ENCODE measurements at places on chromosomes 5 and 9.
A peak's percentile ranks its signal among the peaks of the same experiment; 100 is the strongest.

DNA sequence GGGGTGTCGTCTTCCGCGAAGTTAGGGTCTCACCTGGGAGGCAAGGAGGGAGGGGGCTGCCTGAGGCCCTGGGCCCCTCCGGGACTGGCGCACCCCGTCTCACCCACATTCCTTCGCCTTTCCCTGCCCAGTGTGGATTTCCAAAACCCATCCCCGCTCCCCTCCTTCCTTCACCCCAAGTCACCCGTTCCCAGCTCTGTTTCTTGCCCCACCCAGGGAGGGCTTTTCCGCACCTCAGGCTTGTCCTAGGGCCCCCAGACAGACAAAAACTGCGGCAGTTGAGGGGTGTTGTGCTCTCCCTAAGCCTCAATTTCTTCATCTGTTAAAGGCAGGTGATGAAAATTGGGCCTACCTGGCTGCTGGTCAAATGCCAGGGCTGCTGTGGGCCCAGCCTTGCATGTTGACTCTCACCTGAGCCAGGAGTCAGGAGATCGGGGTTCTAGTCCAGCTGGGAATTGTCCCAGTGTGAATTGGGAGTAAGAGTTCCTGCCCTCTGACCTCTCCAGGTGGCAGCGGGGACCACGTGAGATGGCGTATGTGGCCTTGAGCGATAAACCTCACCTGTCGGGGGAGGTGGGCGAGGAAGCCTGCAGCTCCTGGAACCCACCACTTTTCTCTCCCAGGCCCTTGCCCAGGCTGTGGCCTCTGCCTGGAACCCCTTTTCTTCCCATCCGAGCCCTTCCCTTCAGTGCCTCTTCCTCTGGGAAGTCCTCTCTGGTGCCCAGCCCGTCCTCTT is 143.4 kb upstream of the IER5L start:
- DNase-seq: no peak

DNA sequence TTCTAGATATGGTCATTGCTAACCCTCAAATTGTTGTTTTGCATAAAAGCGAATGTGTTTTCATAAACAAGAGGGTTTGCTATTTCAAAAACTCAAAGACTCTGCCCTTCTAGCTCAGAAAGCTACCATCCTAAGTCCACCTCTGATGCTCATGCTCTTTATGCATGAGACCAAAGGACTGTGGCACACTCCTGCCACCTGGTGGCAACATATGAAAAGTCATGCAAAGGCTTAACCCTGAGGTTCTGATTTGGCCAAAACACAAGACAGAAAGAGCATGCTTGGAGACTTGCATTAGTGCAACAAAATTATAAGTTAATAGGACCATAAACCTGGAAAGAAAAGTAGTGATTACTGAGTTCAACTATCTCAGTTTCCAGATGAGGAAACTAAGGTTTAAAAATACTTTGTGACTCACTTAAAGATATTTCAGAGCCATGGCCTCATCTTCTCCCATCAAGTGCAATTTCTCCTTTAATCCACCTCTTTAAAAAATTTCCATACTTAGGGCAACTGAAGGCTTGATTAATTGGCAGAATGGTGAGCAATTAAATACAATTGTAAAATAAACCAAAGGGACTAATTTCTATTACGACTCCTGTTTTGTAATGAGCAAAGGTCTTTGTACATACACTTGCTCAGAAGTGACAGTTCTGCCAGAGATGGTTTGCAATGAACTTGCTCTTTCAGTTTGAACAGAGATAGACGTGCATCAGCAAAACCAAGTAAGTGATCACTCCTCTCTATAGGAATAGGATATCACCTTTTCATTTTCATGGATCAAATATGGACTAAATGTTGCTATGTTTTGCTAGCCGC is 110.7 kb upstream of the RAD23B start:
- DNase-seq: no peak

- DNase-seq: no peak
Observed at GRCh38 chr9:128415281-128415680, 5.4 kb upstream of the CERCAM start.

- no peak for DNase-seq
Observed at GRCh38 chr5:168022446-168023169, 268.8 kb upstream of the WWC1 start.

DNA sequence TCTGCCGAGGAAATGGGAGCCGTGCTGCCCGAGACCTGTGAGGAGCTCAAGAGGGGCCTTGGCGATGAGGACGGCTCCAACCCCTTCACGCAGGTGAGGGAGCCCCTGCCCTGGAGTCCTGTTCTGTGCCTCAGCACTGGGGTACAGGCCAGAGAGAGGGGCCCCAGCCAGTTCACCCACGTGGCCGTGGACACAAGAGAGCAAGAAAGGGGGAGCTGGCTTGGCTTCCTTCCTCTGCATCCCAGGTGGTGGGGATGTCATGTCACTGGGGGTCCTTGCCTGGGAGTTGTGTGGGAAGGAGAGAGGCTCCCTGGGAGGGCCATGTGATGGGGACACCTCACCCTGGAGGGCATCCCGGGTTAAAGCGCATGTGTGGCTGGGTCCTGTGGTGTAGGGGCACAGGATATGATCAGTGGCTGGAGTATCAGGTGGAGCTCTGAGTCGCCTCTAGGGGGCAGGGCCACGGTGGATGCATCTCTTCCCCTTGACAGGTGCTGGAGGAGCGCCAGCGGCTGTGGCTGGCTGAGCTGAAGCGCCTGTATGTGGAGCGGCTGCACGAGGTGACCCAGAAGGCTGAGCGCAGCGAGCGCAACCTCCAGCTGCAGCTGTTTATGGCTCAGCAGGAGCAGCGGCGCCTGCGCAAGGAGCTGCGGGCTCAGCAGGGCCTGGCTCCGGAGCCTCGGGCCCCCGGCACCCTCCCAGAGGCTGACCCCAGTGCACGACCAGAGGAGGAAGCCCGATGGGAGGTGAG is 7.5 kb downstream of the N4BP3 start:
- no peak for DNase-seq

DNA sequence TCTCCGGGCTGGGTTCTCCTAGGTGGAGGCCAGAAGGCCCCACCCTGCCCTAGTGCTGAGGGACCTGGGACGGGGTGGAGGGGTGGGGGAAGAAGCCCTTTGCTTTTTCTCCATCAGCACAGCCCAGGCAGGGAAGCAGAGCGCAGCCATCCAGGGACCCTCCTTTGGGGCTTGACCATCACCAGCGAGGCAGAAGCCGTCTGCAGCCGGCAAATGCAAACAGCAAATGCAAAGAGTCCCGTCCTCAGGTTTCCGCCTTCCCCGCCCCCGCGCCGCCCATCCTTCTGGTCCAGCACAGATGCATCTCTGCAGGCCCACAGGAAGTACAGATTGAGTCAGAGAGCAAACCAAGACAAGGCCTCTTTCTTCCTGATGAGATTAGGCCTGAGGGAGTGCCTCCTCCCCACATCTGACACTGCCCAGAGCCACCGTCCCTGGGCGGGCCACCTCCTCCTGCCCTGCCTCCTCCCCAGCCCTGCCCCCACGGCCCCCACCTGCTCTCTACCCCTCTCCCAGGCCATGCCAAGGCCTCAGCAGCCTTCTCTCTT is 23.4 kb downstream of the CORO2A start:
- no peak for DNase-seq

DNA sequence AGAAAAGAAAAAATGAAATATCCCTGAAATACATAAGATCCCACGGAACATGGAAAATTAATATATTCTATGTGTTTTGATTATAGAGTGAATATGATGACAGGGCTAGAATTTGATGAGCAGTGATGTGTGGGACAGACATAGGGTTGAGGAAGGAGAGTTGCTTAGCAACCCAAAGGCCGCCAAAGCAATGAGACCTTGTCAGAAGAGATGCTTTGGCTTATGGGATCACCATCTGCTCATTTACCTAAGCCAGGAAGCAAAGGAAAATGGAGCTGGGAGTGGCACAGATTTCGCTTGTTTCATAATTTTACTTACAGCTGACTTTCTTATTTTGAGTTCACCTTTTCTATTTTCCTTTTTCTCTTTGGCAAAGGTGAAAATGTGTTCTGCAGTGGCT is 20.9 kb upstream of the HAPLN1 start:
- DNase-seq: no peak

- peak; percentile 10 for DNase-seq
Observed at GRCh38 chr9:136631038-136632000, 31.4 kb upstream of the EGFL7 start.

GRCh38 chr5:91229031-91229727 is 153.9 kb downstream of the ARRDC3 start:
- no peak for DNase-seq

DNA sequence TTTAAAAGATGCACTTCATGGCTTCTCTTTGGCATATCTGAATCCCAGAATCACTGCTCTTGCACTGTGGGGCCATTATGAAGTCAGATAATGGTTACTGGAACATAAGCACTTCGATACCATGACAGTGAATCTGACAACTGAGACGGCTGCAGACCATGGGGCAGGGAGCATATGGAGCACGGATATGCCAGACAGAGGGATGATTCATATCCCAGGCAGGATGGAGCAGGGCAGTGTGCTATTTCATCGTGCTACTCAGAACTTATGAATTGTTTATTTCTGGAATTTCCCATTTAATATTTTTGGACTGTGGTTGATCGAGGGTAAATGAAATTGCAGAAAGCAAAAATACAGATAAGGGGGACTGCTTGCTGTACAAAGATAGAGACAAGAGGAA is 145.0 kb downstream of the EGFLAM start:
- no peak for DNase-seq

GRCh38 chr5:2109566-2109965 is 226.8 kb upstream of the IRX4 start:
- DNase-seq: no peak

DNA sequence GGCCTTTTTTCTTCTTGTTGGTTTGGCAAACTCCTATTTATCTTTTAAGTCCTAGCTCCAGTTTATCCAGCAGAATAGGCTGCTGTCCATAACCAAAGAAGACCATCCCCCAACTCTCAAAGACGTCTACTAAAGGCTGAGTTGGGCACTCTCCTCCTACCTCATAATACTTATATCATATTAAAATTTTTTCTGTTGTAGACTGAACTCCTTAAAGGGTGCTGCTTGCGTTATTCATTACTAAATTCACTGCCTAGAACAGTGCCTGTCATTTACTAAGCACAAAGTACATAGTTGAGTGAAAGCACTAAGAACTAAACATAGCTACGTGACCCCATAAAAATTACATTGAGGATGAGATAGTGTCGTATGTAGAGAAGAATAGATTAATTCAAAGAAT is 21.7 kb downstream of the DCP2 start:
- DNase-seq: no peak

GRCh38 chr9:112809351-112809848 is 58.8 kb downstream of the SNX30 start:
- DNase-seq: no peak

DNA sequence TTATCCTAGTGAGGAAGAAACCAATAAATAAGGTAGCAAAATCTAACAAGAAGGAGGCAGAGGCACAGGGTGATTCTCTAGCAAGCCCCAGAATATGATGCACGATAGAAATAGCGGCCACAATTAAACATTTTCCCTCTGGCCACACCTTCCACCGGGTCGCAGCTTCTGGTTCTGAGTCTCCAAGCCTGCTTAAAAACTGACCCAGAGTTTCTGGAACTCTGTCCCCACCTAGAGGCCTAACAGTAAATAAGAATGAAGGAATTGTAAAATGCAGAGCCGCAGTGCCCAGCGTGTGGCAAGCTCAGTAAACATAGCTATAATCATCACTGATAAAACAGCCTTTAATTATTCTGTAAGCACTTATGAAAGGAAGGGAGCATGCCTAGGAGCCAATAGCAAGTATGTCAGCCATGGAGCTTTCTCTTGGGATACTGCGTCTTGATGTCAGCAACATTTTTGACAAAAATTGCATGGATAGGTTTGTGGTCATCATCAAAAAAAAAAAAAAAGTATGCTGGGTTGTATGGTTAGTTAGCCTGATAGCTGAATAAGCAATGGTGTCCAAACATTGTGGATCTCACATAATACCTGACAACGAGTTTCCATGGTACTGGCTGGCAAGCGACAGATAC is 465.5 kb downstream of the DNAH5 start:
- peak; percentile 20 for DNase-seq

- DNase-seq: no peak
Observed at GRCh38 chr5:2190549-2190948, 307.8 kb upstream of the IRX4 start.

DNA sequence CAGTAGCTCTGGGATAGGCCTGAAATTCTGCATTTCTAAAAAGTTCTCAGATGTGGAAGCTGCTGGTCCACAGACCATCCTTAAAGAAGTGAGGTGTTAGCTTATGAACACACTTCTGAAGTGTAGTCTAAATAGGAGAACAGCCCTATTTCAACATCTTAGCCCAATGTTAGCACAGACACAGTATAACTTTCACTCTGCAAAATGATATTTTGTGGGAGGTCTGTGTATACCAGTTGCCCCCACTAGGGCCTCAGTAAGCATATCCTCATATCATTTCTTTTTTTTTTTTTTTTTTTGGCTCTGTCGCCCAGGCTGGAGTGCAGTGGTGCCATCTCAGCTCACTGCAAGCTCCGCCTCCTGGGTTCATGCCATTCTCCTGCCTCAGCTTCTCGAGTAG is 7.5 kb upstream of the HABP4 start:
- no peak for DNase-seq

DNA sequence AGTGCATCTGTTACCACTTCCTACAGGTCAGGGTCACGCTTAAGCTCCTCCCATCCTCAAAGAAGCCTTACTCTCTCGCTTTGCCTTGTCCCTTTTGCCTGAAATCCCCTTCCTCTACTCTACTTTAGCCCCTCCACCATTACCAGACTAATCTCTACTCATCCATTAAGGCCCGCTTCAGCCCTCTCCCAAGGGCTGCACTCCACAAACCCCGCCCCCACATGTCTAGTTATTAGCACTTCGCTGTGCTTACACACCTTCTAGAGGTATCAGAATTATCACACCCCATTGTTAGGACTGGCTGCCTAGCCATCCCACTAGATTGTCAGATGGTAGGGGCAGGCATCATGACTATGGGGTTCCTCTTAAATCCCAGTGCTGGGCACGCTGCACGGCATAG is 565.7 kb upstream of the WWC1 start:
- no peak for DNase-seq

GRCh38 chr5:141567513-141568117 is 51.2 kb downstream of the DIAPH1 start:
- no peak for DNase-seq

DNA sequence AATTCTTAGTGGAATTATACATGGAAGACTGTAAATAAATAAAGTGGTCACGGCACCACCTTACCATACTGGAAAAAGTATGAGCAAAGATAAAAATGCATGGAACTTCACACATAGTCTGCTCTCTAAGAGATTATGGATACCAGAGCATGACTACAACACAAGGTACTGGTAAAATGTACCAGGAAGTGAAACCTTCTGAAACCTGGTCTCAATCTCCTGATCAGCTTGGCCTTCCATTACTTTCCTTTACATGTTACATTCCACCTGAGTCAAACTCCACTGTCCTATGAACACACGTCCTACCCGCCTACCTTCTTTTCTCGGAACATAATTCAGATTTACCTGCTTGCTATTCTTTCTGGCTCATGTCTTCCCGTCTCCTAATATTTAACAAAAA is 15.9 kb downstream of the PTAR1 start:
- DNase-seq: no peak

DNA sequence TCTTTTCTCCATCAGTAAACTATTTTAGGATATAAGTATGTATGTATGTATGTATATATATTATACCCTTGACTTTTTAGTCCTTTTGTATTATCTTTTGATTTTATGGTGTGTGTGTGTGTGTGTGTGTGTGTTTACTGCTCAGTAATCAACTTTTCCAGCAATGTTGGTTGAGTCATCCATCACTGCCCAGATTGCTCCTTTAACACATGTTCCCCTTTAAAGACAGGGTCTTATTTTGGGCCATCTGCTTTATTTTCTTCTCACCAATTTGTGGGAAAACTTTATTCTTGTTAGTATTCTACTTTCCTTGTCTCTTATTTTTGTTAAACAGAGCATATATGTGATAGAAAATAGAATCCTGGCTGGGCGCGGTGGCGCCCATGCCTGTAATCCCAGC is 28.1 kb downstream of the ANKRD33B start:
- no peak for DNase-seq
